ENCODE measurements at places on chromosomes 7 and 10.
A peak's percentile ranks its signal among the peaks of the same experiment; 100 is the strongest.

GRCh38 chr7:31475368-31475767 is 38.5 kb upstream of the ITPRID1 start:
- DNase-seq: no peak

- DNase-seq: no peak
These were observed 355.6 kb downstream of the RNLS start for GRCh38 chr10:88227342-88228018.

DNA sequence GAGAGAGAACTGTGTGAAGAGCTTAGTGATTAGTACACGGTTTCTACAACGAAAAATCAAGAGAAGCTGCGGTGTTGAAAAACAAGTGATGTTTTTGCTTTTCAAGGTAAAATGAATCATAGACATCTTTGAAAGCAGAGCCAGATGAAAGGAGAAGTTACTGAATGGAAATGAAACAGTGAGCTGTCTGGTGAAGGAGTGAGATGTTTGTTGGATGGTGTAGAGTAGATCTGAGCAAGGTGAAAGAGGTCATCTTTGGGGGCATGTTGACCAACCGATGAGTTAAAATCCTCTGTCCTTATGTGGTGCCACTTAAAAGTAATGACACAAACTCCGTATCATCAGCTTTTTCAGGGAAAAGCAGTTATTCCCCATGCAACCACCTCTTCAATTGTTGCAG is 177.4 kb downstream of the CDCA7L start:
- DNase-seq: no peak

GRCh38 chr10:30798646-30799185 is 169.2 kb upstream of the LYZL2 start:
- DNase-seq: no peak

GRCh38 chr7:98280791-98281756 is at the start of gene BRI3:
TSS of gene BRI3 (plus strand) at chr7:98281686. CDS start at chr7:98281796, 110 bp downstream.
- DNase-seq: peak; percentile 91

DNA sequence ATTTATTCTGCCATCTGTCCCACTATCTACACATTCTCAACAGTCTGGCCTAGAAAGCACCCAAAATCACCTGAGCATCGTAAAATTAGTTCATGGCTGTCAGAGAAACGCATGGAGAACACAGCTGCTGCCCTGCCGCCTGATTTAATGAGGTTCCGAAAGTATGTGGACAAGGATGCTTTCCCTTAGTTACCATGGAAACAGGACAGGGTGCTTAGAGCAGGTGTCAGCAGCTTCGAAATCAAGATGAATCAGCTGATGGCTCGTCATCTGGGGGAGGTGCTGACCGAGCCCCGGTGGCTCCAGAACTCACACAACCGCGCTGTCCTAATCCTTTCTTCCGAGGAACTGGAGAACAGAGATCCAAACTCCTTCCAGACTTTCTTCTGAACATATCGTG is 151.5 kb downstream of the TEX36 start:
- no peak for DNase-seq

- DNase-seq: no peak
These were observed 145.3 kb downstream of the SEMA3A start for GRCh38 chr7:84049071-84049836.

- no peak for DNase-seq
These were observed 275.4 kb downstream of the ZEB1 start for GRCh38 chr10:31594347-31594873.

- no peak for DNase-seq
These were observed 94.4 kb upstream of the INSIG1 start for GRCh38 chr7:155203059-155203881.

Data from epithelial cell of esophagus (primary cell).